ENCODE measurements at places on chromosomes 12 and 14.

GRCh38 chr12:81249976-81250375 is 172.1 kb downstream of the ACSS3 start:
- DNase-seq = no peak

GRCh38 chr12:45191239-45191638 is 24.7 kb upstream of the ANO6 start:
- DNase-seq = no peak

DNA sequence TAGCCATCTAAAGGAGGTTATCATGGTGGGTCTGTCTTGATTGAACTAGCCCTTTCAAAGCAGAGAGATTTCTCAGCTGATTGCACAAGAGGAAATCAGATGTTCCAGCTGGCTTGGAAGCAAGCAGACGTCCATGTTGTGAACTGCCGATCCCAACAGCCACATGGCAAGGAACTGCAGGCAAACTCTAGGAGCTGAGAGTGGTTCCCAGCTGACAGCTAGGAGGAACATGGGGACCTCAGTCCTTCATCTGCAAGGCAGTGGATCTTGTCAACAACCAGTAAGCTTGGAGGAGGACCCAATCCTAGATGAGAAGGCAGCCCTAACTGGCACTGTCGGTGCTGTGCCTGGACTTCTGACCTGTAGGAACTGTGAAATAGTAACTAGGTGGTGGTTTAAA is 7.7 kb downstream of the ACVR1B start:
- DNase-seq = no peak

- DNase-seq = no peak
These were observed 26.2 kb downstream of the ANG start for GRCh38 chr14:20714593-20715250.

GRCh38 chr14:93033983-93034670 is 81.6 kb downstream of the ITPK1 start:
- peak; percentile 45 for DNase-seq

- no peak for DNase-seq
These were observed 39.3 kb downstream of the RPS6KA5 start for GRCh38 chr14:91021115-91021514.

GRCh38 chr14:98466807-98467206 is 805.2 kb downstream of the BCL11B start:
- DNase-seq = no peak

- DNase-seq = no peak
These were observed 19.6 kb downstream of the TNFAIP2 start for GRCh38 chr14:103142721-103143302.

GRCh38 chr14:42224053-42224888 is 617.6 kb downstream of the LRFN5 start:
- peak; percentile 1 for DNase-seq

GRCh38 chr14:101469382-101470247 is 91.7 kb upstream of the DIO3 start:
- DNase-seq = no peak

GRCh38 chr14:55118761-55119160 is 10.3 kb upstream of the LGALS3 start:
- DNase-seq = no peak

Data from CD4-positive, alpha-beta T cell treated with Interleukin-12 subunit alpha and Interleukin-12 subunit beta, for 1 hour (primary cell).